ENCODE measurements at places on chromosomes 5 and 9.

- DNase-seq = peak; percentile 3
These were observed 951.1 kb upstream of the DMAC1 start for GRCh38 chr9:8750639-8751051.

DNA sequence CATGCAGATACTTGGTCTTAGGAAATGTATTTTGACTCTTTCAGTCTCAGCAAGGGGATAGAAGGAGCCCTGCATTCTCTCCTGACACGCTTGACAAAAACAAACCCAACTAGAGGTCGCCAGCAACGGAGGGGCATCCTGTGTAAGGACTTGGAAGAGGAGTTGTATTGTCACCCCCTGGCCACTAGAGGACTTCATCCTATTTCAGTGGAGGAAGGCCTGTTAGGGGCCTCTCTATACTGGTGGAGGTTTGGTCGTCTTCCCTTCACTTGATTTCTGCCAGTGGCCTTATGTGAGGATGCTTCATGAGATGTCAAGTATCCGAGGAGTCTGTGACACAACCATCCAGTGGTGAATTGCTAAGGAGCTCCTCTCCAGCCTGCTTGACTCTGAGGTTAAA is 122.8 kb upstream of the STC2 start:
- peak; percentile 5 for DNase-seq

- no peak for DNase-seq
These were observed 130.9 kb upstream of the TMEM161B start for GRCh38 chr5:88399561-88399960.

DNA sequence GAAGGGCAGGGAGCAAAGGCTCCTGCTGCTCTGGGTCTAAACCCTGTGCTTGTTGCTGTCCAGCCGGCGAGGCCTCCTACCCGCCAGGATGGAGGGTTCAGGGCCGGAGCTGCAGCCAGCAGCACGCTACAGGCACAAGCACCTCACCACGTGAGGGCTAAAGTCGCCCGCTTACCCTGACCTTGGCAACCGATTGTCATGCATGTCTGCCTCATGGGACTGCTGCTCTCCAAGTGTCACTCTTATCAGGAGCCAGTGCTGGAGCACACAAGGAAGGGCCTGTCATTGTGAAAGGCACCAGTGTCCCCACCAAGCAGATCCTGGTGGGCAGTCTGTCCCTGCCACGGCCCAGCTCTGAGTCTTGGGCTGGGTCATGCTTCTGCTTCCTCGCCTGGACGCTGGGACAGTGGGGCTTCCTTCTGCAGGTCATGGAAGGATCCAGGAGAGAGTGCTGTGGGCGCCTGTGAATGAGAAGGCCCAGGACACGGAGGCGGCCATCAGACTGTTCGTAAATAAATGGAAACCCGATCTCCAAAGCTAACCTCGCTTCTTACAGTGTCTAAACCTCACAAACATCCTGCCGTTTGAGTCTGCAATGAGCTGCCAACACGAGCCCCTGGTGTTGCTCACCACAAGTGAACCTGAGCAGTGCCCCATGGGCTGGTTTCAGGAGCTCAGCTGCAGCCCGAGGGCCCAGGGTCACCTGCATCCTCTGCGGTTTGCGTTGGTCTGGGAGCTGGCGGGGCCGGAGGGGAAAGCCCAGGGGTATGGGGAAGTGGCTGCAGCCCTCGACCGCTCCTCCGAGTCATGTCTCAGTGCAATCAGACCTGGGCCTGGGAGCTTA is 58.2 kb upstream of the RXRA start:
- no peak for DNase-seq

DNA sequence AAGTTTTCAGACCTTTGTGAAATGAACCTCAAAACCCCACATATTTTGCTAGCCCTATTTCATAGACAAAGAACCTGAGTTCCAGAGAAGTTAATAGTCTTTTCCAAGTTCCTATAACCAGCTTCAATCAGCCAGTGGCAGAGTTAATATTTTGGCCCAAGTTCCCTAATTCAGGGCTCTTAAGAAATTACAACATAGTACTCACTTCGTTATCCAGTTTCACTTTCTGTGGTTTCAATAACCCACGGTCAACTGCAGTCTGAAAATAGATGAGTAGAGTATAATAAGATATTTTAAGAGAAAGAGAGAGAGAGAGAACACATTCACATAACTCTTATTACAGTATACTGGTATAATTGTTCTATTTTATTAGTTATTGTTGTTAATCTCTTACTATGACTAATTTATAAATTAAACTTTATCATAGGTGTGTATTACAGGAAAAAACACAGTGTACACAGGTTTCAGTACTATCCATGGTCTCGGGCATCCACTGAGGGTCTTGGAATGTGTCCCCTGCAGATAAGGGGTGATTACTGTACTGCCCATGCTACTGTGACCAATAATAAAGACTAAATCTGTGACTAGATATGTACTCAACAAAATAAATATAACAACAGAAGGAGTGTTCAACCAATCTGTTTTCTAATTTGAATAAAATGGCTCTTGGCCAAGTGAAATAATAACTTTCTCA is 9.3 kb upstream of the MYOT start:
- no peak for DNase-seq

GRCh38 chr9:137077758-137078693 is 709 bp downstream of the UAP1L1 start:
- no peak for DNase-seq

GRCh38 chr9:80062567-80062966 is 490.8 kb downstream of the TLE4 start:
- no peak for DNase-seq

DNA sequence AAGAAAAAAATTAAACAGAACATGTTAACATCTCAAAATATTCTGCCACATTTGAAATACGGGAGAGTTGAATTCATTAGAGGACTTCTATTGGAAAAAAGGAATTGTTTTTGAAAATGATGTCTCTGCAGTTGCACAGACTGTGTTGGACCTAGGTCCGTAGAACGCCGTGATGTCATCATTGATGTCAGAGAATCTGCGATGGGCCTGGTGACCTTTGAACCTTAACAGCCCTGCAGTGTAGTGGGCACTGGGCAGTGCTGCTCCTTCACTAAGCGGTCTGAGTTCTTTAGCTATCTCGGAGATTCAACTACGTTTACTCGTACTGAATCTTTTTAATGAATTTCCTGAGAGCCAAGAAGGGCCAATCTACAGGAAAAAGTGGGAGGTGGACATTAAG is at the start of gene FAM170A:
TSS of gene FAM170A (plus strand) at position 220 of the 400 bp plus-strand sequence. CDS start 211 bp downstream, outside the sequence.
- no peak for DNase-seq

DNA sequence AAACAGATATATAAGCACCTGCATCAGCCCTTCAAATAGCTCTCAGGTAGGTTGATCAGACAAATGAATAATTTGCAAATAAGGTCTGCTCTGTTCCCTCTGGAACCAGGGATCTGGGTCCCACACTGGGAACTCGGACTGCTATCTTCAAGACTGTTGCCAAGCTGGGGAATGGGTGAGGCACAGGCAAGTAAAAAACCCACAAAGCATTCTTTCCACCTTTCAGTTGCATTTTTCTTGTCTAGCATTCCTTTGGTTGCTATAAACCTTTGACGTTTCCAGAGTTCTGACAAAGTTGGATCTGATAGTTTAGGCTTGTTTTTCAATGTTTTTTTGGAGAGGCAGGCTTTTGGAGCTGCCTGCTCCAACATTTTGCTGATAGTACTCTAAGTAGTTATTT is 20.1 kb downstream of the FBXL17 start:
- DNase-seq = no peak

DNA sequence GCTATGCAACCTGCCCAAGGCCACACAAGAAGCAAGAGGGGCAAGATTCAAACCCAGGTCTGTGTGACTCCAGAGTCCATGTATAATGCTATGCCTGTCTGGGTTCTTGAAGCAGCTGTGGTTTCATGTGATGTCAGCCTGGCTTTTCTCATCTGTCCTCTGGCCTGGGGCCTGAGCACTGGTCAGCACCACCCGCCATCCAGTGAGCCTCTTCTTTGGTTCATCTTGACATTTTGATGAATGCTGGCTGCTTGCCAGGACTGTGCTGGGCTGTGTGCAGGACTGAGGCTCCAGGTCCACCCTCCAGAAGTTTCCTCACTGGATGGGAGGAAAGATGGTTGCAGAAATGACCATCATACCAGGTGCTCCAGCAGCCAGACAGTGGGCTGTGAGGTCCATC is 61.5 kb downstream of the TSTD2 start:
- no peak for DNase-seq

- DNase-seq = no peak
These were observed 176.1 kb upstream of the RASEF start for GRCh38 chr9:83238871-83239640.

GRCh38 chr5:43304525-43304924 is 8.7 kb downstream of the HMGCS1 start:
- DNase-seq = no peak

GRCh38 chr5:120591911-120592310 is 127.8 kb downstream of the PRR16 start:
- no peak for DNase-seq

GRCh38 chr5:72658761-72659540 is 151.7 kb upstream of the ZNF366 start:
- no peak for DNase-seq

- no peak for DNase-seq
These were observed 27.3 kb upstream of the TGFBI start for GRCh38 chr5:136001466-136001981.

GRCh38 chr5:100797861-100798260 is 105.2 kb downstream of the ST8SIA4 start:
- DNase-seq = no peak

DNA sequence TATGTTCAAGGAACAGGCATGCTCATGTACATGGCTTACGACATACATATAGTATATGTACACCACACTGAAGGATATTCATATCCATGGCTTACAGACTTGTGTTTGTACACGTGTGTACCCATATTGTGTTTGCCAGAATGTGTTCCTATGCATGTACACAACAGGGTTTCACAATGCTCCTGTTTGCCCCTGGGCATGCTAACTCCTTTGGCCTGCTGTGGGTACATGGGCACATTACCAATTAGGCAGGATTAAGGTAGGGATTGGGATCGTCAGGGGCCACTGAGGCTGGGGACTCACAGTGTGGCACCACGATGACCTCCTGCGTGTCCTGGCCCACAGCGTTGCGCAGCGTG is 26.2 kb downstream of the PDGFRB start:
- DNase-seq = no peak

- no peak for DNase-seq
These were observed 428.2 kb downstream of the ANXA1 start for GRCh38 chr9:73579823-73580222.

DNA sequence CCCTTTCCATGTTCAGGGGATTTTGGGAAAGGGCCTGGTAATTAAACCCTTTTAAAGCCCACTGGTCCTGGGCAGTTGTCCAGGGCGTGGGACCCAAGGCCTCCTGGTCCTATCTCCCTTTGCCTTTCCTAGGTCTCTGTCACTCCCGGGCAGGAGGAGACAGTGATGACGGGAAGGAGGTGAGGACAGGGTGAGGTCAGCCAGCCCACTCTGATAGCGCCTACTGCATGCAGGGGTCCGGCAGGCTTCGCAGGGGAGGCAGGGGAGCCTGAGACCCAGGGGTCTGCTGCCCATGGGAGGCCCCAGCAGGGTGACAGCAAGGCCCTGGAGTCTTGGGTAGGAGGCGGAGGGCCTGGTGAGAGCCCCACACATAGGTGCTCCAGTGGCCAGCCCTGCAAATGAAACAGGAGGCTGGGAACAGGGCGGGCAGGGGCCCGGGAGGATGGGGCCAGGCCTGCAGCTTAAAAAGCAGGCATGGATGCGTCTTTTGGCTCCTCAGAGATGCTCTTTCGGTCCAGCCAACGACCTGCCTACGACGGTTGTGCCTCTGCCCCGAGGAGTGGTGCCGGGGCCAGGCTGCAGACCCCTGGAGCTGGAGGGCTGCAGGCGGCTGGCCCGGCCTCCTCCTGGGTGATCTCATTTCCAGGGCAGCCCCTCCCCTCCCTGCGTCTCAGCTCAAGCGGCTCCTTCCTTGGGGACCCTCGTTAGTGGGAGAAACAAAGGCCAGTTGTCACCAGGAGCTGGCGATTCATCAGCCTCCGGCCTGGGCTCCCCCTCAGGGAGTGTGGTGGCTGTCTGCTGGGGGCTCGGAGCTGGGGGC is 6.7 kb upstream of the RXRA start:
- DNase-seq = peak; percentile 58

DNA sequence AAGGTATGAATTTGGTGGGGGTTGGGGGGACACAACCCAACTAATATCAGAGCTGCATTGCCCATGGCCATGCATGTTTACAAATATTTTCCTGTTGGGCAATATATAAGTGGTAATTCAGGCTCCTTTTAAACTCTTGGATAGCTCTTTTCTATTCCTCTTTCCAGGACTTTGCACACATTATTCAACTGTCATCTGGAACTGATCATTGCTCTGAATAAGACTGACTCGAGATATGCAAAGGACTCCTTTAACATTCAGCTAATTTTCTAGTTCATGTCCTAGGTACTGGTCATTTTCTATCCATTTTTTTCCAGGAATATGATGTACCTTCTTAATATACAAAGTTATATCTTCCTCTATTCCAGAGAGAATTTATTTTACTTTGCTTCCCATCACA is 89.5 kb upstream of the STK32A start:
- DNase-seq = no peak

DNA sequence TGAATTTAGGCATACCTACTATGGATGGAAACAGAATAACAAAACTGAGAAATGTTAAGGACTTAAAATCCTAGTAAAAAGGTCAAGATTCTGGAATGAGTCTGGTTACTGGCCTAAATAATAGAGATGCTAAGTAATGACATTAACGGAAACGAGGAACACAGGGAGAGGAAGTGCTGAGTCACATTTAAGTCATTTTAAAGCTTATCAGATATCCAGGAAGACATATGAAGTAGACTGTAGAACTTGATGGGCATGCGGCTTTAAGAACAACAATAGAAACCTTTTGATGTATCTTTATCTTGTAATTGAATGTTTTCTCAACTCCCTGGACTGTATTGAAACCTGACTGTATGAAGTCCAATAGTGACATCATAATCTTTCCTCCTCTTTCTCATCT is 1251.4 kb upstream of the CDH6 start:
- DNase-seq = no peak

GRCh38 chr9:13529321-13530104 is 250.0 kb upstream of the MPDZ start:
- no peak for DNase-seq

DNA sequence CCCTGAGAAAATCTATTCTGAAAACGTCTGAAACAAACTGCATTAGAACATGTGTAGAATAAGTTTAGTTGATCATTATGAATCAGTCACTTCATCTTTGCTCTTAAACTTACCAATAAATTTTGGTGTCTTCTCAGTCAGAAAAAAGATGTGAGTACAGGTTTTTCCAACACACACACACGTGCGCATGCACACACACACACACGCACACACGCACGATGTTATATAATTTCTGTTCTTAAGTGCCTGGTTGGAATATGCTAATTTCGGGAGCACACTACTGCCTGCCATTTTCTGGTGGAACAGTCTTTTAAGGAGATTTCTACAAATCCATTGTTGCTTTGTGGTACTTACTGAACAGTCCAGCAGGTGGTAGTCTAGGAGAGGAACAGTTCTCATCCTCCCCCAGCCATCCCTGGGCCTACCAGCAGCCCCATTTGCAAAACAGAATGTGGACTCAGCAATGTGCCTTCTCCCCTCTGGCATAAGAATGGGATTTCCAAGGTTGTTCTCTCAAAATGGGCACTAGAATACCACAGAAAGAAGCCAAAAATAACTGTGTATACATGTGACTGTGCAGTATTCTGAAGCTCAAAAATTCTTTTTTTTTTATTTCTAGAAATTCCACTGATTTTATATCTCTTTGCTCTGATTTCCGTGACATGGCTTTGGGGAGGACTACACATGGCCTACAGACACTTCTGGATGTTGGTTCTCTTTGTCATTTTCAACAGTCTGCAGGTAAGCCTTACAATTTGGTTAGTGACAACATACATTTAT is 281.3 kb downstream of the ARRDC3 start:
- DNase-seq = peak; percentile 66

- DNase-seq = no peak
These were observed 85.8 kb downstream of the LHFPL2 start for GRCh38 chr5:78562714-78563330.

GRCh38 chr9:132143359-132143758 is 18.5 kb upstream of the NTNG2 start:
- no peak for DNase-seq
